AG09319 (cell line): ENCODE measurements at places on chromosomes 5 and 9.

- no peak for DNase-seq
These were observed 209.7 kb upstream of the KLF4 start for GRCh38 chr9:107699231-107699630.

DNA sequence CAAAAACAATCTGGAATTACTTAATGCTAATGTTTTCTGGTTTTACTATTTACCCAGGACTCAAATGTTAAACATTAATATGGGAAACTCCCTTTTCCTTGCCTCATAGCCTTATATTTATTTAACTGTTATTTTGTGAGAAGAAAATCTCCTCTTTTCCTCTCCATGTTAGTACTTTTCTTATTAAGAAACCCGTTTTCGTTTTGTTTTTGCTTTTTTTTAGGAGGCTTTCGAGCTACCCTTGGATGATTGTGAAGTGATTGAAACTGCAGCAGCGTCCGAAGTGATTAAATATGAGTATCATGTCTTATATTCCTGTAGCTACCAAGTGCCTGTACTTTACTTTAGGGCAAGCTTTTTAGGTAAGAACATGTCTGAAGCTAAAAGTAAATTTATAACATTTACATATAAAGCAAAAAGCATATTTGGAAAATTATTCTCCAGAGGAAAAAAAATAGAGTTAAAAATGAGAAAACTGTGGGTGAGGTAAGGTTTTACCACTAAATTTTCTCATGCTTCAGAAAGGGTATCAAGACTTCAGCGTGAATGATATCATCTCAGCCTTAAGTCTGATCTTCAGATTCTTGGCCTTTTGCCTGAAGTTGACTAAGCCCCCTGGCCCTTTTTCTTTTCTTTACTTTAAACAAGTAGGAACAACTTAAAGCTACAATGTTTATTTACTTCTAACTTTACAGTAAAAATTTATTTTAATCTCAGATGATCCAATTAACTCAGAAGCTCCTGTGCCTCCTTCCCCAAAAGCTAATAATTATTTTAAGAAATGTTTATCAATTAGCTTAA is 113.8 kb downstream of the RPS23 start:
- no peak for DNase-seq

GRCh38 chr5:96821260-96821916 is 13.6 kb upstream of the ERAP1 start:
- DNase-seq = no peak

DNA sequence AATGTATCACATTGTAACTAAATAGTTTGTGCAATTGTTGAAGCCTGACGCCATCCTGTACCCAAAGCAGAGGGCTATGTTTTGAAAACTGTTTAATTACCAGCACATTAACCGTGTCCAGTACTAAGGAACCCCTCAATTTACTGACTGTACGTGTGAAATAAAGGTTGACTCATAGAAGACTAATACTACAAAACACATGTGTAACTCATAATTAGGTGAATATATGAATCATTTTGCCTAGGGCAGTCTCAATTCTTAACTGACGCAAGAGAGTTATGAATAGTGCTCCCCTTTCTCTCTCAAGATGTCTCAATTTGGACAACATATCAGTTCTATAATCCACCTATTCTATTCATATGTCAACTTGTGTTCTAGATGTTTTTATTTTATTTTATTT is 558.4 kb downstream of the PRDM9 start:
- DNase-seq = no peak

DNA sequence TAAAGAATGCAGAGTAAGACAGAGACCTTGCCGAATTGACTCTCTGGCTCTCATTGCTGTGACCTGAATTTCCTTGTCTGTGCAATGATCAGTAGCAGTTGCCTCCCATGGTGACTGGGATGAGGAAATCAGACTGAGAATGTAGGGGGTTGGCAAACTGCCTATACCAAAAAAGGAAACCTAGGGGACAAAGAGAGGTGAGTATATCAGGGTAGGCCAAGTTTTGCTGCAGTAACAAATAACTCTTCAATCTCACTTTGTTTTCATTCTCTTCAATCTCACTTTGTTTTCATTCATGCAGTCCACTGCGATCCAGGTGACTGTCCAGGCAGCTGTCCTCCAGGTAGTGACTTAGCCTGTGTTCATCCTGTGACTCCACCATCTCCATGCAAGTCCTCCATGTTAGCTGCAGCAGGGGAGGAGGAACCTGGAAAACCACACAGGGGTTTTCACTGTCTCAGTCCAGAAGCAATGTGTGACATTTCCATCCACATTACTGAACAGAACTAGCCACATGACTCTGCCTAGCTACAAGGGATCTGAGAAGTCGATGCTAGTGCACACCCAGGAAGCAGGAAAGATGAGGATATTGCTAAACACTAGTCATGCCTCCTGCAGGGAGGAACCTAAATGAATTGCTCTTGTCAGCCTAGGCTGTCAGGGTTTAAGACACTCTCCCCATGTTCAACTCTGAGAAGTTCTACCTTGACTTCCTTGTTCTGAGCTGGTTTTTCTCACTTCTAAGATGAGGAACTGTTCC is 26.0 kb downstream of the TMEM174 start:
- DNase-seq = no peak

GRCh38 chr5:17241635-17242034 is 24.2 kb downstream of the BASP1 start:
- DNase-seq = no peak

DNA sequence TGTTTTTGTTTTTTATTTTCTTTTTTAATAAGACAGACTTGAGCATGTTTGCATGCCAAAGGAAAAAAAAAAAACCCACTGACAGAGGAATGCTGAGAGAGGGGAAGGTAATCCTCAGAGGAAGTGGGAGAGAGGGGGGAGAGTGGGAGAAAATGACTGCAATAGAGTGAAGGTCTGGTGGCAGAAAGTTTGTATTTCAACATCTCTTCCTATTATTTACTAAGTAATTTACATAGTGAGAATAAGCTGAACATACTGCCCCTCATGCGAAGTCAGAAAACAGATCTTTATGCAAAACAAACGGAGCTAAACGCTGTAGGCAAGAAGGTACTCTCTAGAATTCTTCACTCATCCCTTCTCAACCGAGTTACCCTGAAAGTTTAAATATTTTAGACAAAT is 45.0 kb downstream of the ELL2 start:
- DNase-seq = no peak

DNA sequence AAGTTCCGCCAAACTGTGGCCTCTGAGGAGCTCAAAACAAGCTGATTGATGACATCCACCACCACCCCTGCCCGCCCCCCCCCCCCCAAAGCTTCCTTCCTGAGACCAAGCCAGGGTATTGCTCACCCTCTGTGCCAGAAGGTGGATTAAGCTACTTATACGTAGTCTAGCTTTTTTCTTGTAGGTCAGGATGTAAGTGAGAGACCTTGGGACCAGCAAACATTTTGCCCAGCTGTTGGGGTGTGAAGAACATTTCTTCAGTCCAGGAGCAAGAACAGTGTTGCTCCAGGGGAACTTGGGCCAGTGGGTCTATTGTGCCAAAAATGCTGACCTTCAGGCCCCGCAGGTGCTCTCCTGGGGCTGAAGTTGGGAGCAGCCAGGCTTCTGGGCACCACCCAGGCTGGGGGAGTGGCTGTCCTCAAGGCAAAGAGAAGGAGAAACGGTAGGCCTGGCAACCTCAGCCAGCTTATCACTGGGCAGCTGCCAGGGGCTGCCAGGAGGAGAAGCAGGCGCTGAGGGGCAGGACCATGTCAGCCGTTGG is 18.0 kb downstream of the NEURL1B start:
- DNase-seq = no peak

GRCh38 chr5:39518516-39518915 is 93.7 kb upstream of the DAB2 start:
- DNase-seq = peak; percentile 68

DNA sequence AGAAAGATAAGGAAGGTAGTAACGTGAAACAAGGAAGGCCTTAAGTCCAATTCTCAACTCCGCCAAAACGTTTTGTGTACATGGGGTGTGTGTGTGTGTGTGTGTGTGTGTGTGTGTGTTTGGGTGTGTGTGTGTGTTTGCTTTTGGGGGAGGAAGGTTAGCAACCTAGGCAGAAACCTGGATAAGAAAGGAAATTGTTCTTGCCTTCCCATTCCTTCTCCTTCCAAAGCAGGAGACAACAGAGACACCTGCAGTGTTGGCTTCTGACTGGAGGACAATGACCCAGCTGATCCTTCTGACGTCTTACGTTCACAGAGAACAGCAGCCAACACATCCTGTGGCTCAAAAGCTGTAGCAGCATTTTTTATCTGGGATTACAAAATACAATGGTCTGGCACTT is 4.1 kb upstream of the CCNG1 start:
- DNase-seq = no peak

DNA sequence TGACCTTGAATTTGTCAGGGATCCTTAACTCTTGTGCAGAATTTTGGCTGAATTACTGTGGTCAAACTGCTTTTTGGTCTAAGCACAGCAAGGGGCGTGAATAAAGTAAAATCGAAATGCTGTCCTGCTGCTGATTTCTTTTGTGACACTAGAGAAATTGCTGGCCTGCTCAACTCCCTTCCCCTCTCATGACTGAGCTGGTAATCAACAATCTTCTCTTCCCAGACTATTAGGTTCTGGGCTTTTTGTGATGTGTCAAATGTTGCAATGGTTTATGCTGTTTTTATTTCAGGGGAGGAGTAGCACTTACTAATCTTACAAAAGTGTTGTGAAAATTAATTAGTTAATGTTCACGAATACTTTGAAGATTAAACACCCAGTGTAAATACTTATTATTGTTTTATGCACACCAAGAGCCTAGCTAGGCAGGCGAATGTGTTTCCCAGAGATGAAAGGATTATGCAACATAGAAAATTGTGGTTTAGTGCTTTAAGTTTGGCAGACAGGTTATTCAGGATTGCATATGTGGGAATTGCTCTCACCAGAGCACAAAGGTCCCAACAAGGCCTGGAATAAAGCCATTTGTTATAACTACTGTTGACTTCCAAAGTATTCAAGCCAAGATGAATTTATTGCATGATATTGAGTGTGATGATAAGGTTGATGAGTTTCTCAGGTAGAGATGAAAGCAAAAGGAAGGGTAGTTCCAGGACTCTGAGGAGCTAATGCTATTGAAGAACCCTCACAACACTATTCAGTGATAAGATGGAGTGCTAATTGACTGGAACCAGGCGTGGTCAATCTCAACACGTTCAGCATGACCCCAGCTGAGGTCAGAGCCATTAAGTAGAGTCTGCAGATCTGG is 280.7 kb upstream of the ZNF608 start:
- DNase-seq = no peak

DNA sequence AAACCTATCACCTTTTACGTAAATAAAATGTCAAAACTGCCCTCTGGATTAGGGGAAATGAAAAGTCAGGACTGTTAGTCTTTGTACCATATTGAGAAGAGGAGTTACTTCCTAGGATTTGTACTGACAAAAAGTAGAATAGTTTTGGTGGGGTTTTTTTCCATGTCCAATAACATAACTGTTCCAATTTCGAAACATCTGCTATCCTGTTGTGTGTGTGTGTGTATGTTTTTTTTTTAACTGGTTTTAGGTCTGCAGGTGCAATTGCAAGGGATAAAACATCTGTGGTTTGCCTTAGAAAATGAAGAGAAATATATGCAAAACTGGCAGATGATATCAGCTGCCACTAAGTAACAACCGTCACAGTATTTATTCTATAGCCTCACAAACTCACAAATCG is 506.8 kb downstream of the NFIB start:
- no peak for DNase-seq

- no peak for DNase-seq
These were observed 67.1 kb upstream of the SNX2 start for GRCh38 chr5:122707796-122708195.

- DNase-seq = no peak
These were observed 258.6 kb downstream of the CRB2 start for GRCh38 chr9:123614306-123615263.

- DNase-seq = no peak
These were observed 24.4 kb downstream of the SKIC3 start for GRCh38 chr5:95530416-95530815.
